CD4-positive, alpha-beta T cell treated with Interleukin-12 subunit alpha and Interleukin-12 subunit beta, for 1 hour (primary cell): ENCODE measurements at places on chromosomes 3 and 15.
A peak's percentile ranks its signal among the peaks of the same experiment; 100 is the strongest.

- no peak for DNase-seq
Observed at GRCh38 chr3:72158639-72159326, 373.8 kb upstream of the PROK2 start.

DNA sequence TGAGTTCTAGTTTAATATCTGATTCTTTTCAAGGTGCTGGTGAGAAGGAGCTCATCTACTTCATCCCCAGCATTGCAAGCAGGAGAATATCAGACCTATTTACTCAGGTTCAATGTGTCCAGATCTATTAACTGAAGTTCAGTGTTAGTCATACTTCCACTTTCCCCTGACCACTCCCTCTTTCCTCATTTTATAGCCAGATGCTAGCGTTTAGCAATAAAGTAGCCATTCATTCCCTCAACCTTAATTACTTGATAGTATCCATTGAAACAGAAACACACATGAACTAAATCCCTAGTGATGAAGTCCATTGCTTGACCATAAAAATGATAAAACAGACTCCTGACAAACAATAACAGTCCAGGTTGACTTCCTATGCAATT, 60.0 kb downstream of the RPL22L1 start:
- DNase-seq: no peak

GRCh38 chr15:59150185-59150584, 45.2 kb downstream of the CCNB2 start:
- no peak for DNase-seq

DNA sequence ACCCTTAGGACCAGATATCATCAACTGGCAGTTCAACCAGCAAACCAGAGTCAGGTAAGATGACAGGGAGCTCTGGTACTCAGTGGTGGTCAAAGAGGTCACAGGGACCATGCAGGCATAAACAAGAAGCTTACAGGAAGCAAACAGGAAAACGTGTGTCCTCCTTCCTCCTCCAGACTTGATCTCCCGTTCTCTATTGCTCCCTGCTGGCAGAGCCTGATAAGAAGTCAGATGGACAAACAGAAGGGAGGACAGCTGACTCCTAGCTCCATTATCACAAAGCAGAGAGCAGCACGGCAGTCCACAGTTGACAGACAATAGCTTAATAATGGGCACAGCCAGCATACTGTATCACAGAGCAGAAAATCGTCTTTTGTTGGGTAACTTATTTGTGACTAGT, 156.5 kb upstream of the SLC2A2 start:
- no peak for DNase-seq

GRCh38 chr15:23565395-23566070, at the start of gene MKRN3:
TSS of gene MKRN3 (plus strand) at chr15:23565674. CDS start at chr15:23565783, 109 bp downstream.
- DNase-seq: peak; percentile 43

- DNase-seq: no peak
Observed at GRCh38 chr15:60264566-60264965, 133.2 kb downstream of the ANXA2 start.

DNA sequence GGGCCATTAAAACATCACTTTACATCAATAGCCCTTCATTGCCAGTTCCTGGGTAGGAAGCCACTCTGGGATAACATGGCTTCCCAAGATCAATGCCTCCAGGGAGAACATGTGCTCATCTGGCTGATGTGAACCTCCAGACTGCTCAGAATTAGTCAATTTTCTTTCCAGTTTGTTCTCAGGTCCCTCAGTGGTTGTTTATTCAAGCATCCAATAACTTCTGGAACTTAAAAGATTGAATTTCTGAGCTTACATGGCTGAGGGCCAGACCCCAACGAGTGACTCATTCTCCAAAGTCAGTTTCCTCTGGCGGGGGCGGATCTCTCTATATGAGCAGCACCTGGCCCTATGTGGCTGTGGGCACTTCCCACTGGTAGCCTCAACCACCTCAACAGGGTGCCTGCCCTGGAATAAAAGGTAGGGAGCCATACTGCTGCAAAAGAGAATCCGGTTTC, 34.0 kb downstream of the LYZL4 start:
- no peak for DNase-seq

- no peak for DNase-seq
Observed at GRCh38 chr3:19016851-19017250, 131.5 kb upstream of the KCNH8 start.

DNA sequence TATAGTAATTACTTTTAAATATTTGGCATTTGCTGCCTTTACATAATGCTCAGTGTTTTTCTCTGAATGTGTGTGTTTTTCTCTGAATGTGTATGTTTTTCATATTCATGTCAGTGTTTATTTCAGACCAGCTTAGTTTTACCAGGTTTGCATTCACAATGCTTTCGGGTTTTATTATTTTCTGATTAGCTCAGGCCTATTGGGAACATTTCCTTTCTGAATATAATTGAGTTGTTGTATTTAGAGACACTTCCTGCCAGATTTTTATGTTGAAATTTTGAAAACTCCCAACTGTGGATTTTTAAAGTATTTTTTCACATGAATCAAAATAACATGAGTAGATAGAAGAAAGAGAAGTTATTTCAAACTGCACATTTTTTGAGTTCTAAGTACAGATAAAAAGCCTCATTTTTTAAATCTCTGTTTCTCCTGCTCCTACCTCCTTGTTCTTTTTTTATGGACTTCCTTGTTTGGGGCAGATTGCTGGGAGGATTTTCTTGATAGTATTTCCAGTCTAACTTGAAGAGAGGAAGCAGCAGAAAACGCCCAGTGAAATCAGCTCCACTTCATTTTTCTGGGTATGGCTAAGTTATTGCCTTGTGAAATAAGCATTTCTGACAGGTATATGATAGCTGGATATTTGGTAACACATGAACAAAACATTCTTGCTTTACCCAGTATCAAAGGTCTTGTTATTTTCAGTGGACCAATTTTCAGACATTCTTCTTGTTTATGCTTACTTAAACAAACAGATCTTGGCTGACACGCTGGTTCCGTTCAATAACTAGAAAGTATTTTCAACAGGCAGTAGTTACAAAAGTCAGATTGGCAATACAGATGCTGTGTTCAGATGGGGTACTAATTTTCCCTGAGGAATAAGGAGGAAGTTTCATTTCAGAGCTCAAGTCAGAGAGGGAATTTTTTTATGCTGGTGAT, 70.7 kb downstream of the RIOX2 start:
- DNase-seq: no peak

DNA sequence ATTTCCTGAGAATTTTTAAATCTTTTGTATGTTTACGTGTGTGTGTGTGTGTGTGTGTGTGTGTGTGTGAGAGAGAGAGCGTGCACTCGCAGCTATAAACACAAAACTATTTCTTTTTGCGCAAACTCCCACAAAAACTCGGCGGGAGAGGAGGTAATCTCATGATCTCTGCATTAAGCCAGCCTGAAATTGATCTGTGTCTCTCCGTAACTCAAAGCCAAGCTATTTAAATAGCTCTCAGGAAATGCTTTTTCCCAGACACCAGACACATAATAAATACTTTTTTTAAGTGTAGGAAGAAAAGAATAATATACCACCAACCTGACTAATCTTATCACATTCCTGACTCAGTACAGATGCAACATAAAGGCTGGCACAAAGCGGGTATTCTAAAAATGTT, 226.8 kb downstream of the MAGI1 start:
- DNase-seq: no peak

DNA sequence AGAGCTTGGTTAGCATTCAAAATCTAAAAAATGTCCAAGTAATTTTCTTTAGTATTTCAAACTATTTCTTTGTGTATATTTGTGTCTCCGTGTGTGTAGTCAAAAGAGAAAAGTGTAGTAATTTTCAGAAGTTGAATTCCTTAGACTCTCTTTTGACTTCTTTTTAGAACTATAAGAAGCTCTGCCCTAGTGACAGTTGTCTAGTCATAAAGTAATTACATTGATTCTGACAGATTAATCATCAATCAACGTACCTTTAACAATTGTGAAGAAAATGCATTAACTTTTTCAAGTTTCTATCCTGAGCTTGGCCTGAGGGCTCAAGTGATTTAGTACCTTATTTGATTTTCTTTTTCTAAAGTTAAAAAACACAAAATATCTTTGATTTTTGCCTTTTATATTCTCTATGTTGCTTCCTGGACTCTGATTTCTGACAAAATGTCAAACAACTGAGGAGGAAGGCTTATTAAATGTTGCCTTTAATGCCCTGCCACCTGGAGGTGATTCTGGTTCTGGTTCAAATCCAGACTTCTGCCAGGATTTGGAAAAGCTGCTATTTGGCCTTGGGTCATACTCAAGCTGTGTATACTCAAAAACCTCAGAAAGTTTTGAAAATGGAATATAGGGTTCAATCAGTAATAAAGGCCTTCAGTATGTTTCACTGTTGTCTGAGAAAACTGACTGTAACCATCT, 653.6 kb downstream of the NSUN3 start:
- DNase-seq: no peak

DNA sequence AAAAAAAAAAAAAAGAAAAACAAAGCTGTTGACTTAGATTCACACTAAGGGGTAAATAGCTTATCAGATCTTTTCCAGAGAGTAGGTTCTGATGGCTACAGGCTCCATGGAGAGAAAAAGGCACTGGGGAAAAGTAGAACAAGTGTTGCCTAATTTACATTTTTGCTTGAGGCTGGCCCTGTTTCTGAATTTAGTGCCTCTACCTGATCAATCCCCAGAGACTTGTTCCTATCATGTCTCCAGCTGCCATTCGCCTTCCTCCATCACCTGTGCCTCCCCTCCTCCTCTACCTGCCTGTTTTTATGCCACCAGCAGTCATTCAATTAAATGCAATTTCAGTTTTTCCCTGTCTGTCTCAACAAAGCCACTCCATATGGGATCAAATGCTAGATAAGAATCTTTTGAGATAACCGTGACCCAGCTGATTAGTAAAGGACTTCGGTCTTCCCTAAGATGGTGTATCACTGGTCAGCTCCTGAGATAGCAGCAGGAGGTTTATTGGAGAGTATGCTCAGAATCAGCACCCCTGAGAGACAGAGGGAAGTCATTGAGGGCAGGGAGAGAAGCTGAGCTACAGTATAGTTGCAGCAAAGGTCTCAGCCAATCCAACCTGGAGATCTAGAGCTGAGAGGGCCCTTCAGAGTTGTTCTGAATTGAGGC, 88.1 kb upstream of the GADL1 start:
- DNase-seq: no peak

DNA sequence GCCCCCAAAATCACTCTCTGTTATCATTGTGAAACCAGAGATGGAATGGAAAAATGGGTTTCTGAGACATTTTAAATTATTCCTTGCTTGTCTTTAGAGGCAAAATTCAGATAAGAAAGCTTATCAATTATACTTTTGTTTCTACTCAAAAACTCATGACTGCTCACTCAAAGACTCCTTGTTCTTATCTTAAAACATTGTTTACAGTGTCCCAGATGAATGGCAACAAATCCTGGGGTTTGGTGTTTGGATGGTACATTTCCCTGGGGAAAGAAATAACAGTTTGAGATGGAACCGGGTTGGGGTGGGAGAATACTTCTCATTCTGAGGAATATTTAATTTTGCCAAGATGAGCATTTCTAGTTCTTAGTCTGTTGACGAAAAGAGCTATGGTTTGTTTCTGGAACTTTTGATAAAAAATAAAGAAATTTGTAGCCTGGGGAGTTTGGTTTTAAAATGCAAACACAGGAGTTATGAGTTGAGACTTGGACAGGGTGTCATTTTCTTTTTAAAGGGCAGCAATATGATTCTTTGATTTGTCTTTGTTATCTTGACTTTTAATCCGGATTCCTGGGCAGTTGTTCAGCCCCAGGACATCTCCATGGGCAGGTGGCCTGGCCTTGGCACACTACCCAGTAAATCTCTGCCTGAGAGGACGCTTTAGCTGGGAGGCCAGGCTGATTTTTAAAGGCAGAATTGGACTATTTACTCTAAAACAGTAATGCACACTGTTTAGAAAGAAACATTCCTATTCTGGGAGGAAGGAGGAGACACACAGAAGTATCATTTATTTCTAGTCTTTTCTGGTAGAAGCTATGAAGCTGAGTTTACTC, 32.4 kb downstream of the BTD start:
- DNase-seq: no peak

DNA sequence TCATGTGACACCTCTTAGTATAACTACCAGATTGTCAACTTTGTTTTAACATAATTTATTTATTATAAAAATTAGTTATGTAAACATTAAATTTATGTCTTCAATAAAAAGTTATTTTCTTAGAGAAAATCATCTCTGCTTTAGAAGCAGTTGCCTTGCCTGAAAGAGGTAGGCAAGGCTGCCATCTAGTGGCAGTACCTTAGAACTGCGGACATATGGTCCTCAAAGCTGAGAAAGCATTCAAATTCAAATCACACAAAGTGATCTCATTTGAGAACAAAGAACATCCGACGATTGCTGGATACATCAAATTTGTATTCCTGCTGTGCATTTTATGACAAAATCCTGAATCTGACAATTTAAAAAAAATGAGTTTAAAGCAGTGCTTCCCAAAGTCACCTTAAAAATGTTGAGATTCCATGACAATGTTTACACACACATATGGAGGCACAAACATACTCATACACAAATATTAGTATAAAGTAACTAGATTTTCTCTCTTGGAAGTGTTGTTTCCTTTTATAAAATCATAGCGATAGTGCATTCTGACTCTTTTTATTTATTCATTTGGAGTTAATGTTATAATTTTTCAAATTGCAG, 617.4 kb downstream of the CADM2 start:
- peak; percentile 36 for DNase-seq

- DNase-seq: no peak
Observed at GRCh38 chr15:56383010-56383409, 17.8 kb downstream of the TEX9 start.

GRCh38 chr15:98896002-98896721, 111.4 kb downstream of the PGPEP1L start:
- no peak for DNase-seq

- no peak for DNase-seq
Observed at GRCh38 chr3:184765730-184766074, 46.3 kb upstream of the VPS8 start.

- DNase-seq: no peak
Observed at GRCh38 chr15:85381850-85382751, 1.7 kb downstream of the AKAP13 start.

- DNase-seq: no peak
Observed at GRCh38 chr3:193896419-193896818, 239.5 kb upstream of the HES1 start.

DNA sequence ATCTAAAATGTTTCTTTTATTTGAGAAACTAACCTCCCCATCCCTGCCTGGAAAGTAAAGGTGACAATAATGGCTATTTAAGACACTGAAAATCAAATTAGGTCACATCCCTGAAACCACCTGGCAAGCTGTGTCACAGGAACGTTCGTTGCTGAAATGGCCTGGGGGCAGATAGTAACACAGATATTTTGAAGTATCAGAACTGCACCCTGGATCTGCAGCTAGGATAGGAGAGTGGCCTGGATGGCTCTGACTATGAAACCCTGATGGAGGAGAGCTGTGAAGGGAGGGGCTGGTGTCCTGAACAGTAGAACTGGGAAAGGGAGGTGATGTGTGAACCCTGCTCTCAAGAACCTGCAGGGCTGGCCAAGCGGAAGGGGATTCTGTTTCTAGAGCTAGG, 648.3 kb upstream of the CFAP20DC start:
- DNase-seq: no peak

GRCh38 chr3:194137506-194138474, 1.8 kb downstream of the HES1 start:
- DNase-seq: peak; percentile 47

GRCh38 chr3:148307443-148307843, 390.3 kb upstream of the AGTR1 start:
- no peak for DNase-seq

- no peak for DNase-seq
Observed at GRCh38 chr15:98753726-98754656, 105.7 kb downstream of the IGF1R start.

GRCh38 chr3:94162700-94163099, 99.8 kb downstream of the NSUN3 start:
- DNase-seq: no peak
